DMS153 (cell line): ENCODE measurements at places on chromosomes 7 and 10.

DNA sequence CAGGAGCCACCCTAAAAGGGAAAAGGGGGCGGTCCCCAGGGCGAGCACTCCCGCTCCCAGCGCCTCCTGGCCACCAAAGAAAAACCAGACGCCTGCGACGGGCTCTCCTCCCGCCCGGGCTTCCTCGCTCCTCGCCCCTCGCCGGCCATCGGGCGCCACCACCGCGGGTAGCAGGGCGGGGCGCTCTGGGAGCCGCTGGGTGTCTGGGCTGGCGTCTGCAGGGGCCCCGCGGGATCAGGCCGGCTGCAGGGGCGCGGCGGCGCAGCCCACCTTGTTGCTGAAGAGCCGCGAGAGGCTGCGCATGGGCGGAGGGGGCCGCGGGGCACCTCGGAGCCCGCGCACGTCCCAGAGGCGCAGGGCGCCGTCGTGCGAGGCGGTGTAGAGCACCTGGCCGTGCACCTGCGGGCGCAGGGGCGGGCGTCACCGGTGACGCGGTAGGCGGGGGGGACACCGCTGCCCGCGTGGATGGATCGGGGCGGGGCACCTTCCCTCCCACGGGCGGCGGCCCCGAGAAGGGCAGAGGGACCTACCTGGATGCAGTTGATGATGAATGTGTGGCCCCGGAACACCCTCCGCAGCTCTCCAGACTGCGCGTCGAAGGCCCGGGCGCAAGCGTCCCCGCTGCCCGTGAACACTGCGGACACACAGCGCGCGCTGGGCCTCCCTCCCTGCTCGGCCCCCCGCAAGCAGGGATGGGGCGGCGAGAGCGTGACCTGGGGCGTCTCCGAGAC lies 28.3 kb downstream of the WDR86 start:
- no peak for DNase-seq

DNA sequence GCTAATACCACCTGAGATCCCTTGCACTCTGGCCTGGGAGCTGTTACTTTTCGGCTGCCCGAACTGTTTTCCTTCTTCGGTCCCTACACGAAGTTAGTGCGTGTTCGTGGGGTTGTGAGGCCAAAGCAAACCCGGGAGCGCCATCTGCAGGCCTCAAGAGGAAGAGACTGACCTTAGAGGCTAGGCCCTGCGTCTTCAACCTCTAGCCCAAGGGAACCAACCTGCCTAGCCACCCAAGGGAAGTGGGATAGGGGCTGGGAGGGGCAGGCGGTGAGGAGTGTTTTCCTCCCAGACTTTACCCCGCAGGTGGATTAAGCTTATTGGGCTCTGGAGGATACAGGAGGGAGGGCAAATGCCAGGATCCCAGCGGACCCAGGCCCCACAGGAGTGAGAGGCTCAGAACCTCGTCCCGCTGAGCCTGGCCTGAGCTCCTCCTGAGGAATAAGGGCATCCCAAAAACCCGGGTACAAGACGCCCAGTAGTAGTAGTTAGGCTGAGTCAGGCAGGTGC lies 1.7 kb upstream of the PAX2 start:
- no peak for DNase-seq

- DNase-seq = no peak
These were observed 47.7 kb downstream of the LYZL2 start for GRCh38 chr10:30581779-30582380.

GRCh38 chr10:30073767-30074060 lies 14.3 kb upstream of the JCAD start:
- DNase-seq = no peak

- no peak for DNase-seq
These were observed 305.6 kb upstream of the PITRM1 start for GRCh38 chr10:3478153-3478552.

GRCh38 chr7:67462781-67463191 lies 466.2 kb downstream of the TYW1 start:
- no peak for DNase-seq

- DNase-seq = no peak
These were observed 7.9 kb upstream of the UPF2 start for GRCh38 chr10:12050528-12050927.

DNA sequence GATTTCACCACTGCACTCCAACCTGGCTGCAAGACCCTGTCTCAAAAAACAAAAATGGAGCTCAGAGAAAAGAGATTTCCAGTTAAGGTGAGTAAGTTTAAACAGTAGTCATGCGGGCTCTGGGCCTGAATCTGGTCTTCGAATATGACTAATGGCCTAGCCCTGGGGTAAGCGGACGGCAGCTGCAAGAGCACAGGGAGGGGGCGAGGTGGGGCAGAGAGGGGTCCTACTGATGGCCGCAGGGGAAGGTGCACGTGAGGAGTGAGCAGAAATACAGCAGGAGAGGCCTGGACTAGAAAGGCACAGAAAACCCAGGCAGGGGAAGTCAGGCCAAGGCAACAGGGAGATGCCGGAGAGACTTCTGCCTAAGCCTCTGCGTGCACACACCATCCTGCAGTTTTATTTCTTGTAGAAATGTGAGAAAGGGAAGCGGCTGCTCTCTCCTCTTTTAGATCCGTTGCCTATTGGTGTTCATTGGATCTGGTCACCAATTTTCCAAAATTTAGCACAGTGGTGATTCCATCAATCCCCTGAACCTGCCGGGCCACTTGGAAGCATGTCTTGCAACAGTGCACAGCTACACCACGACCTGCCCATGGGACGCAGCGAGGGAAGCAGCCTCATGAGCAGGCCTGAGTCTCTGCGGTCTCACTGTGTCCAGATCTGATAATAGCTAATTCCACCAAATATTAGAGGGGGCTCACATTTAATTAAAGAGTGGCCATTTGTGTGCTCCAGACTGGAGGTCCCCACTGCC lies 139.0 kb downstream of the PAXIP1 start:
- DNase-seq = no peak

DNA sequence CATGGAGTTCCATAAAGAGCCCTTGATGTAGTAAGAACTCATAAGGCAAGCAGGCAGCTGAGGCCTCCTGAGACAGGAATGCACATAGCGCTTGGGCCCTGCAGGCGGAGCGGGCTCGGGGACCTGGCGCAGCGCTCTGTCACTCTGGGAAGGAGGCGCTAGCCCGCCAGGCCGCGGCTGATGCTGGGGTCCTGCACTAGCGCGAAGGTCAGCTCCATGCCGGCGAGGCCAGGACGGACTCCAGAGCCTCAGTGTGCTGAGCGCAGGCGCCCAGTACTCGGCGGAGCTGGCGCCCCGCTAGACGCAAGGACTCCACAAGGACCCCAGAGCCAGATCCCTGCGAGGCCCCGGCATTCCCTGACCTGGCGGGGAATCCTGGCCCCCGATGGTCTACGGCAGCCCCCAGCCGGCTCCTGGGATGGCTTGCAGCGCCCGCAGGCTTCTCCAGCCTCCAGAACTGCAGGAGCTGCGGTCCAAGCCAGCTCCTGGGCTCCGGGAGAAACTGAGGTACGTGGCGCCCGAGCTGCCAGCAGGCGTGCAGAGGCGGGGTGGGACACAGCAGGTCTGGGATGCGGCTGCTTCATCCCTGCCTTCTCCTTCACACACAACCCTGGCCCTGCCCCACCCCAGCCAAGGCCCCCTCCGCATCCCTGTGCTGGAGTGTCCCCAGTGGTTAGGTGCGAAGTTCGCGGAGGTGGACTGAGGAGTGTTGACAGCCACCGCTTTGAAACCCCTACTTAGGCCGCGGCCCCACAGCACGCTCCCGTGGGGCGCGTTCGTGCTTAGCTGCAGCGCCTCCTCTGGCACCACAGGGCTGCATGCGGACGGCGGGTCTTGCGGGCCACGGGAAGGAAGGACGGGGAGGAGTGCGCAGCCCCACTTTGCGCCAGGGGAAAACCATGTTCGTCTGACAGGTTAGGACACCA lies 761.5 kb upstream of the POM121L12 start:
- no peak for DNase-seq

DNA sequence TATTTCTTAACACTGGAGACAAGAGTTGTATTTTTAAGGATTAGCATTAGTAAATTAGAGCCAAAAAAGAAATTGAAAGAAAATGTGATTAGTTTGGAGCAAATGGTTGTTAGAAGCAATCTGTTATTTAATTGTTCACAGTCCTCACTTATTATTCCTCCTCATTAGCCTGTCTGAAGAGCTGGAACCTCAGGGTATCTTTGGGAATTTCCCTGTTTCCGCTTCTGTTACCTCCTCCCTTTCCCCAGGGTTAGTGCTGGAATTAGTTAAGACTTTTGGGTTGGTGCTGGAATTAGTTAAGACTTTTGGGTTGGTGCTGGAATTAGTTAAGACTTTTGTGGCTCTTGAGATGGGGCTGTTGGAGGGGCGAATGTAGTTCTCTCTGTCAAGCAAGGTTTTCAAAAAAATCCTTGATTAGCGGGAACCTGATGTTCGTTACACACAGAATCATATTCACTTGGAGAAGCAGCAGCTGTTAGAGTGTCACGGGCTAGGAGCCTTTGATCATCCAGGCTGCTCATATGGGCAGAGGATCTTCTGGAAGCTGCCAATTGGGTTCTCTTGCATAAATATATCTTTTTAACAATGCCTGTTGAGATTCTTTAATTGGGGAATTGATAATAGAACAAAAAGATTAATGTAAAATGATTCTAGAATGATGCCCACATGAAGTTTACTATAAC lies 251.0 kb upstream of the NPSR1 start:
- DNase-seq = no peak
